AG09319 (cell line): ENCODE measurements at places on chromosomes 16 and 17.

GRCh38 chr17:73594025-73594424 is 50.2 kb downstream of the SDK2 start:
- DNase-seq = no peak

DNA sequence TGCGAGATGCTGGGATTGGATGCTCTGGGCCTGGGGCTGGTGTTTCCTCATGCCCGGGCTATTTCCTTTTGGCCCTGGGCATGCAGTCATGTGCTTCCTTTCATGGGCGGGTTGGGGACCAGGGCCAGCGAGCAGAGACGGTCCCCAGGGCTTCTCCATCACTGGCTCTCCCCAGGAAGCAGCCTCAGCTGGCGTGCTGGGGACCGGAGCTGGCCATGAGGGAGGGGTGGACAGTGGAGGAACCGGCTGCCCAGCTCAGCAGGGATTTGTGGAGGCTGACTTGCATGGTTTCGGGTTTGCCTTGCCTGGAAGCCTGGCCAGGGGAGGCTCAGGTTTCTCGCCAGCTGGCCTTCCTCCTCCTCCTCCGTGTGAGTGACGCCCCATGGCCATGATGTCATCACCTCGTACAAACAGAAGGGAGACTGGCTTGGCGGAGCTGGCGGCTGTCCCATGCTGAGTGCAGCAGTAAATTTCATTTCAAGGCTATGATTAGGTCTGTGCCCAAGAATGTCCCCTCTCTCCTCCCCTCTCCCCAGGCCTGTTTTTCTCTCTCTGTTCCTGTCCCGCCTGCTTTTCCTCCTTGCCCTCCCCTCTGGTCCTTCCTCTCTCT is 8.9 kb upstream of the TIMP2 start:
- DNase-seq = peak; percentile 97

- DNase-seq = no peak
These were observed 46.4 kb downstream of the TMEM100 start for GRCh38 chr17:55676274-55676673.

GRCh38 chr17:39200070-39200879 is at the start of gene RPL19:
Gene RPL19, plus strand, starts transcription at chr17:39200283. Its CDS starts 62 bp downstream, at chr17:39200345.
- no peak for DNase-seq

GRCh38 chr16:67593288-67593687 is 31.0 kb downstream of the CTCF start:
- no peak for DNase-seq

DNA sequence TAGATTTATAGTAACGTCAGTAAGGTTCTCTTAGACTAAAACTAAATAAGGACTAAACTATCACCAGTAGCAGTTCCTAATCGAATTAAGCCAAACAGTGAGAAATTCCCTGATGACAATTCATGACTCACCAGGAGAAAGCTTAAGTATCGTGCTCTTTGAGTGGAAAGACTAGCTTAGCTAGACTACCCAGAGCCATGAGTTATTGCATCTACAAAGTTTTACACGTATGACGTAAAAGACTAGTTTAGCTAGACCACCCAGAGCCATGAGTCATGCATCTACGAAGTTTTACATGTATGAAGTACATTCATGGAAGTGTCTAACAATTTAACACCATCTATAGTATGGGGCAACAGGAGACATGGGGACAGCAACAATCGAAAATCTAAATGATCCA is 36.6 kb downstream of the UBE2G1 start:
- no peak for DNase-seq

DNA sequence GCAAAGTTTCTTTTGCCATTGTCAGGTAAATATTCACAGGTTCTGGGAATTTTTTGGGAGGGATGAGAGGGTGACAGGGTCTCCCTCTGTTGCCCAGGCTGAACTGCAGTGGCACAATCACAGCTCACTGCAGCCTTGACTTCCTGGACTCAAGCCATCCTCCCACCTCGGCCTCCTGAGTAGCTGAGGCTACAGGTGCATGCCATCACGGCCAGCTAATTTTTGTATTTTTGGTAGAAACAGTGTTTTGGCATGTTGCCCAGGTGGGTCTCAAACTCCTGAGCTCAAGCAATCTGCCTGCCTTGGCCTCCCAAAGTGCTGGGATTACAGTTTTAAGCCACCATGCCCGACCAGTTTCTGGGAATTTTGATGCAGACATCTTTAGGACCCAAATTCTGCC is 53.0 kb downstream of the IQCK start:
- no peak for DNase-seq

GRCh38 chr17:45123930-45124796 is 8.2 kb downstream of the PLCD3 start:
- no peak for DNase-seq

GRCh38 chr17:59353106-59353854 is 21.8 kb downstream of the YPEL2 start:
- no peak for DNase-seq

DNA sequence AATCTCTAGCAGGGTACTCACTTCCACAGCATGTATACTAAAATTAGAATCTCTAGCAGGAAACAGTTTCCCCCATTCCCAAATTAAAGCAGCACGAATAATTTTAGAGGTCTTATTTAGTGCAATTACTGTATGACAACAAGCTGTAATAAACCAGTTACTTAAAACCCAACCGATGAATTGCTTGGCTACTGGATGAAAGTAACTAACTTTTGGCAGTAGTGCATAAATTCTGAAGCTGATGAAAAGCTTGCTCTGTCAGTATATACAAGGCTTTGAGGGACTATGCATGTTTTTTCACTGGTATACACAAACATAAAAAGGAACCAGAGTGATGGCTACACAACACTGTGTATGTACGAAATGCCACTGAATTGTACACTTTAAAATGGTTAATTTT is 89.4 kb downstream of the CFDP1 start:
- DNase-seq = no peak

DNA sequence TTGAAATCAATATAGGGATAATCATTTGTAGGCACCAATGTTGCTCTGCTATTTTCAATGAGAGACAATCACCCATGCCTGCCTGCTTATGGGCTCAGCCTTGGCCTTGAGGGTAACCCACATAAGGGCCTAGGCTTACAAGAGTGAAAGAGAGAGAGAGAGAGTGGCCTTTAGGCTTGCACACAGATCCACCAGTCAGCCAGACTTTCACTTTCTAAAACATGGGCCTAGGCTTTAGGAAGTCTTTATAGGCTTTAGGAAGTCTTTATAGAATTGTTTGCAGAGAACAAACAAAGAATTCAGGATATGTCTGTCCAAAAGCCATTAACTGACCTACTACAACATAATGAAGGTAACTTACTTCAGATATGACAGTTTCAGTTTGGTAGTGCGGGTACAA is 3.4 kb downstream of the ABCA9 start:
- no peak for DNase-seq

- DNase-seq = no peak
These were observed 91.5 kb upstream of the HAS3 start for GRCh38 chr16:69013991-69014390.

DNA sequence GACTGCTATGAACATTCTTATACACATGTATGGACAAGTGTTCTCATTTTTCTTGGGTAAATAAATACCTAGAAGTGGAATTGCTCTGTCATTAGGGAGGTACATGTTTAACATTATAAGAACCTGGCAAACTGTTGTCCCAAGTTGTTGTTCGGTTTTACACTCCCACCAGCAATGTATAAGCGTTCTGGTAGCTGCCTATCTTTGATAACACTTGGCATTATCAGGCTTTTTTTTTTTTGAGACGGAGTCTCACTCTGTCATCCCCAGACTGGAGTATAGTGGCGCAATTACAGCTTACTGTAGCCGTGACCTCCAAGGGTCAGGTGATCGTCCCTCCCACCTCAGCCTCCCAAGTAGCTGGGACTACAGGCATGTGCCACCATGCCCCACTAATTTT is 16.3 kb downstream of the ATAD5 start:
- DNase-seq = no peak

GRCh38 chr17:2013994-2014317 is 11.2 kb downstream of the RTN4RL1 start:
- no peak for DNase-seq

GRCh38 chr16:50467943-50468748 is 80.0 kb upstream of the NKD1 start:
- DNase-seq = no peak
